CD8-positive, alpha-beta memory T cell (primary cell): ENCODE measurements at places on chromosomes 2 and 18.

DNA sequence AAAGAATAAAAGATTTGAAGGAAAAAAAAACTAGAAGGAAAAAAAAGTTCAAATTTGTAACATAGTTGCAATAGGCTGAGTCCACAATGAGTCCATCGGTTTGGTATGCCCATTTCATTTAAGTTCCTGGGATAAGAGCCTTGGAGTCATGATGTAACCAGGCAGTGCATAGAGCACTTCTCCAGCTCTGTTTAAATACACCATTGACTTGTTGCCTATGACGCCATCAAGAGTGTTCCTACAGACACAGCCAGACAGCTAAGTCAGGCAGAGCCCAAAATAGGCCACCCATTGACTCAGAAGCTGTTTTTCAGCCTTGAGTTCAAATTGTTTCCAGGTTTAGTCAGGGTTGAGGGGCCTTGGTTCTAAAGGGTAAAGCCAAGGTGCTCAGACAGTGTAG, 44.9 kb downstream of the SOCS6 start:
- DNase-seq, result no peak
- no peaks in the 10 kb centered on the region for H3K36me3 ChIP-seq
- no peak overlapping the region for H3K27ac ChIP-seq
- no peaks in the 10 kb centered on the region for H3K27me3 ChIP-seq
- H3K4me3 ChIP-seq, result no peak overlapping the region
- no peaks in the 10 kb centered on the region for H3K4me1 ChIP-seq

GRCh38 chr18:26416652-26417150, 131.7 kb downstream of the KCTD1 start:
- H3K27me3 ChIP-seq, result no peaks in the 10 kb centered on the region
- H3K36me3 ChIP-seq, result no peaks in the 10 kb centered on the region
- no peak overlapping the region for H3K27ac ChIP-seq
- DNase-seq, result no peak
- H3K4me3 ChIP-seq, result no peak overlapping the region

- no peak overlapping the region for H3K4me3 ChIP-seq
- no peaks in the 10 kb centered on the region for H3K27me3 ChIP-seq
- DNase-seq, result no peak
- no peaks in the 10 kb centered on the region for H3K36me3 ChIP-seq
- no peak overlapping the region for H3K27ac ChIP-seq
Measured at GRCh38 chr18:37452015-37452414, 113.6 kb downstream of the CELF4 start.

- peaks cover 26% of the 10 kb centered on the region for H3K4me1 ChIP-seq
- no peaks in the 10 kb centered on the region for H3K27me3 ChIP-seq
- no peaks in the 10 kb centered on the region for H3K36me3 ChIP-seq
- no peak overlapping the region for H3K27ac ChIP-seq
- H3K4me3 ChIP-seq, result no peak overlapping the region
- no peak for DNase-seq
Measured at GRCh38 chr2:30366199-30366691, 80.8 kb upstream of the LCLAT1 start.

DNA sequence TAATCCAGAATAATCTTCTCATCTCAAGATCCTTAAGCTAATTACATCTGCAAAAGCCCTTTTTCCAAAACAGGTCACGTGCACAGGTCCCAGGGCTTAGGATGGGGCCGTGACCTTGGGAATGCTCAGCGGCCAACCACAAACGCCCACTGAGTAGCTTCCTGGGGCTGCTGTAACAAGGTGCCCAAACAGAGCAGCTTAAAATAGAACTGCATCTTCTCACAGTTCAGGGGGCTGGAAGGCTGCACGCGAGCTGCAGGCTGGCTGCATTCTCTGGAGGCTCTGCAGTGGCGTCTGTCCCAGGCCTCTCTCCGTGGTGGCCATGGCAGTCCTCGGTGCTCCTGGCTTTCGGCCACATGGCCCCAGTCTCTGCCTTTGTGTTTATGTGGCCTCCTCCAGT, 31.9 kb downstream of the ADI1 start:
- H3K27ac ChIP-seq, result no peak overlapping the region
- no peaks in the 10 kb centered on the region for H3K4me1 ChIP-seq
- H3K36me3 ChIP-seq, result no peaks in the 10 kb centered on the region

DNA sequence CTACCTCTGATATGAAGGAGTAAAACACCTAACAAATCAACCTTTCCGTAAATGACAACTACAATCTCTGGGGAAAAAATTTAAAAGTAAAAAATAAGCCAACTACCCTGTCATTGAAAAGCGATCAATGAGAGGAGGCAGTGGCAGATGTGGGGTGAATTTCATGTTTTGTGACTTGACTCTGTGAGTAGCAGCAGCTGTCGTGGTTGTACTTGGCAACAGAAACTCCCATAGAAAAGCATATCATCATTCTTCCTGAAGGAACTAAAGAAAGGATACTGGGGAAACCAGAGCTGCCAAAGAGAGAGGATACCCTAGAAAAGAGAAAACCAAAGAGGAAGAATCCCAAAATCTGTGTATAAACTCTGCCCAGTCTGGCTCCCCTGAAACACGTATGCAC, 236.4 kb downstream of the TNS1 start:
- DNase-seq, result no peak
- no peak overlapping the region for H3K27ac ChIP-seq
- H3K27me3 ChIP-seq, result peaks cover 5% of the 10 kb centered on the region
- H3K4me3 ChIP-seq, result no peak overlapping the region

DNA sequence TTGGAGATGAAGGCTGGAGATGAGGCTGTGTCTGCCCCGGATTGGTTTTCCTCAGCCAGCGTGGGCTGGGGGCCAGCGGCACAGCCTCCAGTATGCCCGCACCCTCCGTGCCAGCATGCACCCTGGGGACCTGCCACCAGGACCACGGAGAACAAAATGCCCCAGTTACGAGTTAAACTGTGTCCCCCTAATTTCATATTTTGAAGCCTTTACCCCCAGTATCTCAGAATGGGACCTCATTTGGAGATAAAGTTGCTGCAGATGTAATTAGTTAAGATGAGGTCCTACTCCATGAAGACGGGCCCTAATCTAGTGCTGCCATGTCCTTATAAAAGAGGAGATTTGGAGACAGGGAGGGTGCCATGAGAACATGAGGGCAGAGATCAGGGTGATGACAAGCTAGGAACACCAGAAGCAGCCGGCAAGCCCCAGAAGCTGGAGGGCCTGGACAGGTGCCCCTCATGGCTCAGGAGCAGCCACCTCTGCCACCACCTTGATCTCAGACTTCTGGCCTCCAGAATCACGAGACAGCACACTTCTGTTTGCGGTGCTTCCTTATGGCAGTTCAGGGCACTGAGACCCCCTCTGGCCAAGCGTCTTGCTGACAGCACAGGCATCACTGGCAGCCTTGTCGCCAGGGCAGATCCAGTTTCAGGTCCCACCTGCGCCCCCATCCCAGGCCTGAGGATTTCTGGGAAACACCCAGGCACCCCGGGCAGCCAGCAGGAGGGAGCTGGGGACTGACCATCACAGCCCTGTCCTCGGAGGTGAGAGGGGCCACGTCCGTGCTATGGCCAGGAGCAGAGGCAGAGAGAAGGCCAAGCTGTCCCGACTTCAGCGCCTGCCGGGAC, 29.4 kb downstream of the KIF1A start:
- no peaks in the 10 kb centered on the region for H3K36me3 ChIP-seq
- DNase-seq, result no peak
- no peak overlapping the region for H3K27ac ChIP-seq
- H3K27me3 ChIP-seq, result no peaks in the 10 kb centered on the region
- no peak overlapping the region for H3K4me3 ChIP-seq
- no peaks in the 10 kb centered on the region for H3K4me1 ChIP-seq

DNA sequence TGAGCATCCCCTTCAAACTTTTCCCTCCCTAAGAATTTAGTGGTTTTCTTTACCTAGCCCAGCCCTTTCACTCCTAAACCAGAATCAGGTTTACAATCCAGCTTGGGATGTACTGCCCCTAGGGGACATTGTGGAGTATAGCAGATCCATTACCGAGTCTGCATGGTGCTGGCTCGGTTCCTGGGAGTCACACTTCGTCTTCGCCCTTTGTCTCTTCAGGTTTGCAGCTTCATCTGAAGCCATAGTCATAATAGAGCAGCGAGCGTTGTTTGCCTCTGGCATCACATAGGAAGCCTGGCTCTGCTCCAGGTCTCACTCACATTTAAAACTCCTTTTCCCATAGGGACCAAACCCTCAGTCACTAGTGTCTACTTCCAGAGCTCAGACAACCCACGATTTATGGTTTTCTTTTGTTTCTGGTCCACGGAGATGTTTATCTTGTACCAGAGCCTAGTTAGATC, 16.8 kb upstream of the LYPD6 start:
- no peak for DNase-seq
- H3K4me3 ChIP-seq, result no peak overlapping the region
- H3K4me1 ChIP-seq, result no peaks in the 10 kb centered on the region
- no peak overlapping the region for H3K27ac ChIP-seq
- H3K36me3 ChIP-seq, result no peaks in the 10 kb centered on the region
- H3K27me3 ChIP-seq, result peaks cover 3% of the 10 kb centered on the region
